ENCODE measurements at places on chromosomes 12 and 14. TPM values are rescaled to one million over a fixed set of nuclear protein-coding genes. Genes with fewer than 3 reads are reported as not detected.

TMEM132D gene
- 22.0 TPM for total RNA-seq

NGB gene
- total RNA-seq: 1.5 TPM

OR4E2 gene
- not detected for total RNA-seq

ASB2 gene
- 0.54 TPM for total RNA-seq

DNA sequence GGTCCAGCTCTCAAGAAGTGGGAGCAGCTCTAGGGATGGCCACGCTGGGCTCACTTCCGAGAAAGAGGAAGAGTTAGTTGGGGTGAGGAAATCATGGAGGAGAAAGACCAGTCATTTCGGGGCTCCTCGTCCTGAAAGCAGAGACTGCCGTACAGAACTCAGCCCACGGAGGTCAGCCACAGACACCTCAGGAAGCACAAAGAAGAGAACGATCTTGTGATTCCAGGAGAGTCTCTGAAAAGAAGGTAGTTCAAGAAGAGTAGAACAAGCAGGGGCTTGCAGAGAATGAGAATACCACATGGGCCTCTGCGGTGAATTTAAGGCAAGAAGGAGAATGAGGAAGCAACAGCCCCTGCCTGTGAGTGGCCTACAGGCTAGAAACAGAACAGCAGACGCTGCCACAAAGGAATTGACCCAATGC, 311.9 kb downstream of the CACNA1C start:
- no peak for DNase-seq

DNA sequence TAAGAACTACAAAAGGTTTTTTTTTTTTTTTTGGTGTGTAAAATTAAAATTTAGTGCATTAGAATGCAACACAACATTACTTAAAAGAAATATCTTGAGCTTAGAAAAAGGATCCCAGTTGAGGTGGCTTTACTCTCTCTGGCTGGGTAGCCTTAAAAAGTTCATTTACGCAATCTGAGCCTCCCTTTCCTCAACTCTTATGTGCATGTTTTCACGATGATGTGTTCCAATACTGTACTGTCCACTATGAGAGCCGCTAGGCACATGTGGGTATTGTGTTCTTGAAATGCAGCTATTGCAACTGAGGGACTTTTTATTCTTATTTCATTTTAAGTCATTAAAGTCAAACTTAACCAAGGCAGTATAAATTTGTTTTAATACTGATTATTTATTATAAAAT, 460.9 kb upstream of the SYT1 start:
- no peak for DNase-seq

- no peak for DNase-seq
Observed at GRCh38 chr14:68081489-68081888, 261.9 kb downstream of the RAD51B start.

DNA sequence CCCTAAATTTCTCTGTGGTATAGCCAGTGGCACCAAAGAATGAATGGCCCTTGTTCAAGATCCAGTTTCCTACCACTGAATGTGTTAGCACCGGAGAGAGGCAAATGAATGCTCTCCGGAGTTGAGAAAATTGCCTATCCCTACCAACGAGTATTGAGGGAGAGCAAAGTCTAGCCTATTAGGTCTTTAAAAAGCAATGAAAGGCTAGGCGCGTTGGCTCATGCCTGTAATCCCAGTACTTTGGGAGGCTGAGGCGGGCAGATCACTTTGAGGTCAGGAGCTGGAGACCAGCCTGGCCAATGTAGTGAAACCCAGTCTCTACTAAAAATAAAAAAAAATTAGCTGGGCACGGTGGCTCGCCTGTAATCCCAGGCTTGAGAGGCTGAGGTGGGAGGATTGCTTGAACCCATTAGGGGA, 898 bp upstream of the RAB15 start:
- no peak for DNase-seq

Measured in cerebellum (tissue), 4 donors.